ENCODE measurements at places on chromosomes 1 and 21.

DNA sequence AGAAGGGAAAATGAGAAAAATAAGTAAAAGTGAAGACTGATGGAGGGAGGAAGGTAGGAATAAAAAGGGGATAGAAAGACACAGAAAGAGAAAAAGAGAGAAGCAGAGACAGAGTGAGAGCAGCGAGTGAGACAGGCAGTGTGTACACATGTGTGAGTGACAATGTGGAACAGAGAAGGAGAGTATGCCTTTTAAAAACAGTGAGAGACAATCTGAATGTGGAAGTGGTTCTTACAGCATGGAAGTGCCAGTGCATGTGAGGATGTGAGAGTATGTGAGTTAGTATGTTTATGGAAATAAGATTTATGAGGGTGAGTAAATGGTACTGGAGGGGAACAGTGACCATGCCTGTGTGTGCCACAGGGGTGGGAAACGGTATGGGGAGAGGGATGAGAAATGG is 1.2 kb downstream of the NEGR1 start:
- DNase-seq, result no peak

DNA sequence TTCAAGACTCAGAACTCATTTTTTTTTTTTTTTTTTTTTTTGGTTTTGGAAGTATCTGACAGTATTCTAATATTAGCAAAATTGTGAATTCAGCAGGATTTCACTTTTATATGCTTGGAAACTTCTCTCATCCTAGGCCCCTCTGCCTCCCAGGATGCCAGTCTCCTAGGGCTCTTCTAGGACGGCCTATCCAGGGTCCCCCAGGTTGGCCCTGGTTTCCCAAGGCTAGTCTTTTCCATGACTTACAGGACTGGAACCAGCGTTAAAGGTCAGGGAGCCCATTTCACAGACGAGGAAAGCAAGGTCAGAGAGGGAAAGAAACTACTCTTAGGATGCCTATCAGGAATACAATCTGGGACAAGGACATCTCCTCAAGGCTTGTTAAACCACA is 412.5 kb downstream of the PTPRU start:
- DNase-seq, result no peak

GRCh38 chr21:14863745-14864210 is 201.0 kb downstream of the NRIP1 start:
- DNase-seq, result no peak

GRCh38 chr1:119549719-119550132 is 42.7 kb downstream of the HSD3B1 start:
- no peak for DNase-seq

GRCh38 chr1:26579681-26580111 is 50.1 kb downstream of the RPS6KA1 start:
- DNase-seq, result no peak

DNA sequence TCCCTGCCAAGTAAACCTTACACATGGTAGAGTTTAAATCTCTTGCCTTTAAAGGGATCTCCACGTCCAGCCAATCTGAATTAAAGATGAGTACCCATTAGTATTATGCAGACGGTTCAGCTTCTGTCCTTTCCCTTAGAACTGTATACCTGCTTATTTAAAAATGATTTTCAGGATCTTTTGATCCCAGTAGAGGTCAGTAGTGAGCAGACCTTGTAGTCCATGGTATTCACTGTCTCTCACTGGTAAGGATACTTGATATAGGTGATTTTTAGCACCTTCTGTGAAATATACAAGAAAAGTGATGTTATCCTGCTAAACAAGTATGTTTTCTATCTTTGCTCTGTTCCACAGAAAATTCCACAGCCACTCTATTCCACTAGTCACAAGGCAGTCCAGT is 1211.6 kb upstream of the ADGRL4 start:
- no peak for DNase-seq

GRCh38 chr1:33143698-33144097 is 38.1 kb downstream of the TRIM62 start:
- DNase-seq, result no peak

Data from stimulated activated CD8-positive, alpha-beta memory T cell treated with anti-CD3 and anti-CD28 coated beads, Interleukin-7, amount 100 ng/mL, for 1 hour (primary cell).